ENCODE measurements at places on chromosomes 1 and 21. TPM values are rescaled to one million over a fixed set of nuclear protein-coding genes. Genes with fewer than 3 reads are reported as not detected.

DNA sequence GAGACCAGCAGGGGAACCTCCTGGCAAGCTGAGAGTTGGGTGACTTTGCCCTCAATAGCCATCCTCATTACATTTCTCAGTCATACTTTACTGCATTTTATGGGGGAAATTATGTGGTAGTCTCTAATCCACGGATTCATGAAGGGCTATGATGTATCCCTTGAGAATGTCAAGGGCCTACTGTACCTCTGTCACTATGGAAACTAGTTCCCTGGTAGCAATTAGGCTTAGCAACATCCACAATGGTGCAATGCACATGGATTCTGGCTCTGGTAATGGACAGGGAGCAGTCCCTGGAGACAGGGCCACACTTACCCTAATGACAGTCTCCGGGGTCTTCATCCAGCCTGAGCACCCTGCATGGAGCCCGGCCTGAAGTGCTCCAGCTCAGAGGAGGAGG, 26.5 kb downstream of the LRRN2 start:
- H3K4me3 ChIP-seq = no peak overlapping the region
- no peak overlapping the region for H3K27ac ChIP-seq
- no peak for DNase-seq
- peaks cover 3% of the 10 kb centered on the region for H3K36me3 ChIP-seq
- peaks cover 2% of the 10 kb centered on the region for H3K4me1 ChIP-seq
- H3K27me3 ChIP-seq = peaks cover 59% of the 10 kb centered on the region

GRCh38 chr1:236228411-236228810, 53.3 kb downstream of the ERO1B start:
- H3K27me3 ChIP-seq = no peaks in the 10 kb centered on the region
- no peak overlapping the region for H3K27ac ChIP-seq
- no peak for DNase-seq
- peaks cover 5% of the 10 kb centered on the region for H3K36me3 ChIP-seq
- no peak overlapping the region for H3K4me3 ChIP-seq

DNA sequence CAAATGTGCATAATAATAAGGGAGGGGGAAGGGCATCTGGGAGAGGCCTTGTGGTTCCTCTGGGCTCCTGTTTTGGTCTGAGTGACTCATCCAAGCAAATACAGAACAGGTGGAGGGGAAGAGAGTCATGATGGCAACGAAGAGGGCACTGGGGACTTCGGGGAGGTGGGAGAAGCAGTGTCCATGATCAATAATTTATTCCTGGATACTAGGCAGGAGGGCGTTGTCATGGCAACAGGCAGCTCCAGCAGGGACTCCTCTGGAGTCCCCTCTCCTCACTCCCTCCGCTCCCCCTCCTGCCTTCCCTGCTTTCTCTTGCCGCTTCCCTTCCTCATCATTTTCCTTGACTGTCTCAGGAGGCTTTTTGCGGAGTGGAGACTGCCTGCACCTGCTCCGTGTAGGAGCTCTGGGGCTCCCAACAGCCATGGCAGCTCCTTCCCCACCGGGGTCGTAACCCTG, 12.3 kb upstream of the NFASC start:
- H3K27me3 ChIP-seq = peaks cover 79% of the 10 kb centered on the region
- no peak overlapping the region for H3K4me3 ChIP-seq
- H3K4me1 ChIP-seq = peaks cover 2% of the 10 kb centered on the region

DNA sequence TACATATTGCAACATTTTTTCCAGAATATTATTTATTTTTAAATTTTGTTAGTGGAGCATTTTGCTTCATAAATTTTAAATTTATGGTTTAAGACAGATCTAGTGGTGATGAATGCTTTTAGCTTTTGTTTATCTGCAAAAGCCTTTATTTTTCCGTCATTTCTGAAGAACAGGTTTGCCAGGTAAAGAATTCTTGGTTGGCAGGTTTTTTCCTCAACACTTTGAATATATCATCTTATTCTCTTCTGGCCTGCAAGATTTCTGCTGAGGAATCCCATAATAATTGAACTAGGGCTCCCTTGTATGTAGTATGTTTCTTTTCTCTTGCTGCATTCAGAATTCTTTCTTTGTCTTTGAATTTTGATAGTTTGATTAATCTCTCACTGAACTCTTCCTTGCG, 50.8 kb upstream of the SAMD13 start:
- no peak overlapping the region for H3K4me3 ChIP-seq
- no peak overlapping the region for H3K27ac ChIP-seq
- H3K36me3 ChIP-seq = no peaks in the 10 kb centered on the region

- DNase-seq = no peak
- no peaks in the 10 kb centered on the region for H3K27me3 ChIP-seq
- H3K36me3 ChIP-seq = peaks cover 9% of the 10 kb centered on the region
- H3K27ac ChIP-seq = no peak overlapping the region
These were observed 26.7 kb upstream of the MYOCOS start for GRCh38 chr1:171595324-171595723.

GRCh38 chr1:24932284-24932683, 2.2 kb upstream of the RUNX3 start:
- peak overlapping the region; percentile 41 for H3K4me3 ChIP-seq
- H3K4me1 ChIP-seq = peaks cover 22% of the 10 kb centered on the region
- DNase-seq = peak; percentile 57
- H3K27ac ChIP-seq = peak overlapping the region; percentile 68
- H3K27me3 ChIP-seq = no peaks in the 10 kb centered on the region
- H3K36me3 ChIP-seq = peaks cover 2% of the 10 kb centered on the region

DNA sequence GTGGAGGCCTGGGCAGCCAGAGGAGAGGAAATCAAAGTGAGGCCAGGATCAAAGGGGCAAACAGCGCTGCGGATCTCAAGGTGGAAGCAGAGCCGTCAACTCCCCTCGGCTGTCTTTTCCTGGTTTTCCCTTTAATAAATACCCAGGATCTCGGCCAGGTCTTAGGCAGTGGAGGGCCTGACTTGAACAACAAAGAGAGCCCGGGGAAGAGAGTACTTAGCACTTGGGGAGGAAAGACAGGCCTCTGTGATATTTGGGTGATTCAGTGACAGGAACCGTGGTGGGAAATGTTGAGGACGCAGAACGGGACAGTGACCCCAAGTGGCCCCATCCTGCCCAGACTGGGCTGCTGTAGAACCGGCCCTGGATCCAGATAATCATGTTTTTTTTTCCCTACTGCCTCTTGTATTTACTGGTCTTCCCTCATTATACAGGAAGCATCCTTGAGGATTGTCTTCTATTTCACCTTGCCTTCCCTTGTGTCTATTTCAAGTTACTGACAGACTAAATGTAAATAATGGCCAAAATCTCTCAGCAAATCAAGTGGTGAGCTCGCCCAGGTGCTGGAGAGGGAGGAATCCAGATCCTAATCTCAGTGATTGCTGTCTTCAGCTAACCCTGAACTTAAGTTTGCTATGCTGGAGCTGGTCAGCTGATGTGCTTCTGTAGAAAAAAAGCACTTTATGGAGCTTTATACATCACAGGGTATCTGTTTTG, 2.8 kb upstream of the MIXL1 start:
- no peak for DNase-seq
- no peak overlapping the region for H3K27ac ChIP-seq
- H3K36me3 ChIP-seq = no peaks in the 10 kb centered on the region
- peaks cover 31% of the 10 kb centered on the region for H3K27me3 ChIP-seq
- no peak overlapping the region for H3K4me3 ChIP-seq

GRCh38 chr1:225919906-225920305, 4.1 kb downstream of the PYCR2 start:
- DNase-seq = no peak
- H3K27ac ChIP-seq = peak overlapping the region; percentile 89
- no peaks in the 10 kb centered on the region for H3K27me3 ChIP-seq
- peaks cover 3% of the 10 kb centered on the region for H3K36me3 ChIP-seq
- no peak overlapping the region for H3K4me3 ChIP-seq
- H3K4me1 ChIP-seq = peaks cover 14% of the 10 kb centered on the region

- no peak for DNase-seq
- H3K27me3 ChIP-seq = no peaks in the 10 kb centered on the region
These were observed 211.0 kb downstream of the TOMM20 start for GRCh38 chr1:234917495-234918180.

- H3K36me3 ChIP-seq = no peaks in the 10 kb centered on the region
- peaks cover 10% of the 10 kb centered on the region for H3K27me3 ChIP-seq
- H3K4me1 ChIP-seq = no peaks in the 10 kb centered on the region
- peak overlapping the region; percentile 55 for H3K4me3 ChIP-seq
- DNase-seq = no peak
- no peak overlapping the region for H3K27ac ChIP-seq
These were observed 248.4 kb downstream of the SIPA1L2 start for GRCh38 chr1:232381394-232382100.

BTBD8 gene
- 1.8 TPM for total RNA-seq

CAMK1G gene
- total RNA-seq = not detected

FLG2 gene
- total RNA-seq = not detected

MYOM3 gene
- not detected for total RNA-seq

HPDL gene
- total RNA-seq = 0.21 TPM
